Fibroblast of skin of right quadriceps (primary cell): ENCODE measurements at places on chromosomes 12 and 14.

DNA sequence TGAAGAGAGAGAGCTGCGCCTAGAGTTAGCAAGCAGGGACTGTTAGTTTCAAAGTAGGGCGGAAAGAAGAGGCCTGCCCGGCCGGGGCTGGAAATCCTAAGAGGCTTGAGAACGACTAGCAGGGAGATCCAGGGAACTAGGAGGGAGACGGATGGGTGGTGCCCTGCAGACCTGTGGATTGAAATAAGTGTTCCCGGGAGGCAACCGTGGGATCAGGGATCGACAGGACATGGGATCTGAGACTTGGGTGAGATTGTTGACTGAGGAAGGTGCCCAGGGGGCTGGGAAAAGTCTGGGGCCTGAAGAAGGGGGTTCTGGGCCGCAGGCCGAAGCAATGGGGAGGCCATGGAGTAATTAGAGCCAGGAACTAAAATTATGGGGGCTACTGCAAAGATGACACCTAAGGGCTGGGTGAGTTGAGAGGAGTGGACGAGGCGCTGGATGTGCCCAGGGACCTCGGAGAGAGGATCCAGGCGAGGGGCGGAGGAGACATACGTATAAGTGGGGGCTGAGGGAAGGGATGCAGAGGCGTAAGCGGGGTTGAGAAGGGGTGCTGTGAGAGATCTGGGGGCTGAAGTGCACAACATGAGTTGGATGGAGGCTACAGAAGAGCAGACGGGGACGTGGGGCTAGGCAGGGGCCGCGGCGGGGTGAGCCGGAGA, 635 bp downstream of the LTA4H start:
- peak; percentile 16 for DNase-seq

DNA sequence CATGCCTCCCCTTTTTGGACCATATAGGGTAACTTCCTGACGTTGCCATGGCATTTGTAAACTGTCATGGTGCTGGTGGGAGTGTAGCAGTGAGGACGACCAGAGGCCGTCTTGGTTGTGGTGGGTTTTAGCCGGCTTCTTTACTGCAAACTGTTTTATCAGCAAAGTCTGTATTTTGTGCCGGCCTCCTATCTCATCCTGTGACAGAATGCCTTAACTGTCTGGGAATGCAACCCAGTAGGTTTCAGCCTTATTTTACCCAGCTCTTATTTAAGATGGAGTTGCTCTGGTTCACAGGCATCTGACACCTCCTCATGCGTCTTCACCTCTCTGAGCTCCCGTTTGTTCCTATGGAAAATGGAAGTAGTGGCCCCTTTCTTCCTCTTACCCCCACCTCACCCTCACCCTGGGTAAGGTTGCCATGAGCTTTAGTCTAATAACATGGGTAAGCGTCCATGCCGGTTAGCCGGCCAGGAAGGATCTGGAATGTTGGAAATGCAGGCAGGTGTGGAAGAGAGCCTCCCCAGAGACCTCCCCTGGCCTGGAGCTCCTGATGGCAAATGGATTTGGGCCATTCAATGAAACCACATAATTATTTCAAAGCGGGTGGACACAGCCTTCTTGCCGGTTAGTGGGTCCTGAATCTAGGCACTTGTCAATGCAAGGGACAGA, 18.6 kb downstream of the HHIPL1 start:
- DNase-seq = no peak

DNA sequence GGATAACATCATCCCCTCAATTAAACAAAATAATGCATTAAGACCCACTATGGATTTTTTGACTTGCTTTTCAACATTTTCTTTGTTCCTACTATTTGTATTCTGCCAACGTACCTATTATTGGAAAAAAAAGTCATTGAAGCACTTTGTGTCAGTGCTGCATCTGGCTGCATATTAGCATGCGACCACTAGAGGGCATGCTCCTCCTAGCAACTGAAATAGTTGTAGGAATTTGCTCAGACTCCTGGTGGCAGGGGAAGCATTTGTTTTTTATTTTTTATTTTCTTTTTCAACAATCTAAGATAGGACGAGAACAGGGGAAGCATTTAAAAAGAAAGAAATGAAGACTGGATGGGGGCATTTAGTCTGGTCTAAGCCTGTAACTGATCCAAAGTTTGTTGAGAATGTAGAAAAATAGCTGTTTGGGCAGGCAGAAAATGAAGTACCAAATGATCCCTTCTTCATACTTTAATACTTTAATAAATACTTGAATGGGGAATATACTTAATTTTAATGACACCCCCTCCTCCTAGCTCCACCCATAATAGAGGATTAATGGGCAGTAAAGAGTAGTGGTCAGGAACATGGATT, 14.5 kb upstream of the CLEC4A start:
- peak; percentile 73 for DNase-seq

DNA sequence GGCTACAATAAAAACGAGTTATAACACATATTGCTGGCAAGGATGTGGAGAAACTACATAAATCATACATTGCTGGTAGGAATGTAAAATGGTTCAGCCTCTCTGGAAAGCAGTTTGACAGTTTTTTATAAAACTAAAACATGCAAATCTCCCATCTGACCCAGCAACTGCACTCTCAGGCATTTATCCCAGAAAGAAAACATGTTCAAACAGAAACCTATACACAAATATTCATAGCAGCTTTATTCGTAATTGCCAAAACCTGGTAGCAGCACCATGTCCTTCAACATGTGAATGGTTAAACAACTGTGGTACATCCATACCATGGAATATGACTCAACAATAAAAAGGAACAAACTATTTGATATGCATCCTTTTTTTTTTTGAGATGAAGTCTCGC, 10.1 kb upstream of the TMCC3 start:
- no peak for DNase-seq

- DNase-seq = no peak
Observed at GRCh38 chr14:35558680-35559079, 24.7 kb downstream of the INSM2 start.

DNA sequence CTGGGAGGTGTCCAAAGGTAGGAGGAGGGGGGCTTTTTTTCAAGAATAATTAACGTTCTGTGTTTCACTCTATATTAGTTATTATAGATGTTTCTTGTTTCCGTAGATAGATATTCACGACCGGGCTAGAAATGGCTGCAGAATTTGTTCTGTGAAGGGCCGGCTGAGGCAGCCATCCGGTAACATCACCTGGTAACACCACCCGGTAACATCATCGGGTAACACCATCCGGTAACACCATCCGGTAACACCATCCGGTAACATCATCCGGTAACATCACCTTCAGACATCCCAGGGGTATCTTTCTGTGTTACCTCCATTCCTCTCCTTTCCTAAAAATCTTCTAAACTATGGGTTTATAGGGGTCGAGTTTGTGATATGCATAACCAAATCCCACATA, 1336.7 kb upstream of the TMEM132C start:
- no peak for DNase-seq

GRCh38 chr12:111597831-111598636, 1.1 kb downstream of the ATXN2 start:
- DNase-seq = peak; percentile 27

DNA sequence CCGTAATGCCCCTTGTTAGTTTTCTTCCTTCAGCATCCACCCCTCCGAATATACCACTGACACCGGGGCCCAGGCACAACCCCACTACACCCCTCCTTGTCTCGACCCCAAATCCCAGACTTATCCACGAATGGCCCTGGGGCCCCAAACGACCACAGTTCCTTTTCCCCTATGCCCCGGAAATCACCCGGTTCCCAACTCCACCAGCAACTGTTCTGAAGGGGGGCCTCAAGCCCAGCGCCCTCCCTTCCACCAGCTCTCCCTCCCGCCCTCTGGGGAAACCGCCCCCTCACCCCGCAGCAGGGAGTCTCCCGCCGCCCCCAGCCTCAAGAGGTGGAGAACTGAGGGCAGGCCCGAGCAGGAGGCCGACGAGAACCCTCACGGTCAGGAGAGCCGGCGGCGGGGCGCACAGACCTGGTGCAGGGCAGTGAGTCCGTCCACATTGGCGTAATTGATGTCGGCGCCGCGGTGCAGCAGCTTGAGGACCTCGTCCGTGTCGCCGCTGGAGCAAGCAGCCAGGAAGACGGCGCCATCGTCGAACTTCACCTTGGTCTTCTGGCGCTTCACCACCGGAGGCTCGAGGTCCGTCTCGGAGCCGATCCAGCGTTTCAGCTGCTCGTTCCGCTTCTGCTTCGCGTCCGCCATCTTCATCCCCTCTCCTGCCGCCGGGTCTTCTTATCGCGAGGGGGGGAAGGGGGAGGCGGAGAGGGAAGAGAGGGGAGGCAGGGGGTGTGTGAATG, 446 bp downstream of the PPP1R12A start:
- peak; percentile 51 for DNase-seq

DNA sequence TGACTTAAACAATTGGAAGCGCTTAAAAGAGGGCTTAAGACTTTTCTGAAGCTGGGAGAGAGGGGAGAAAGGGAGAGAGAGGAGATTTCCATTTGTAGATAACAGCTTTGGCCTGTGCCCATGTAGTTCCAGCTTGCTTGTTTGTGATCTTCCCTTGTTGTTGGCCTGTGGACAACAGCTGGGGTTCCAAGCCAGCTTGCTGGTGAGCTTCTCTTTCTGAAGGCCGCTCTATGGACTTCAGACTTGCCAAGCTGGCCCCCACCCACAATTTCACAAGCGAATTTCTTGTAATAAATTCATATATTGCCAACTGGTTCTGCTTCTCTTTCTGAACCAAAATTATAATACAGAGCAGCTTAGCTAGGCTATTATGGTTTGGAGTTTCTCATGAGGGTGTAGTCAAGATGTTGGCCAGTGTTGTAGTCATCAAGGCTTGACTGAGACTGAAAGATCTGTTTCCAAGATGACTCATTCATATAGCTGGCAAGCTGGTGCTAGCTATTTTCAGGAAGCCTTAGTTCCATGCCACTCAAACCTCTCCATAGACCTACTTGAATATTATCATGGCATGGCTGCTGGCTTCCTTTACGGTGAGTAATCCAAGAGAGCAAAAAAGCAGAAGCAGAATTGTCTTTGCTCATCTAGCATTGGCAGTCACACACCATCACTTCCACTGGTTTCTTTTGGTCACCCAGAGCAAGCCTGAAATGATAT, 89.4 kb downstream of the ATP23 start:
- peak; percentile 6 for DNase-seq

- DNase-seq = no peak
Observed at GRCh38 chr14:90050271-90050670, 11.5 kb upstream of the KCNK13 start.

DNA sequence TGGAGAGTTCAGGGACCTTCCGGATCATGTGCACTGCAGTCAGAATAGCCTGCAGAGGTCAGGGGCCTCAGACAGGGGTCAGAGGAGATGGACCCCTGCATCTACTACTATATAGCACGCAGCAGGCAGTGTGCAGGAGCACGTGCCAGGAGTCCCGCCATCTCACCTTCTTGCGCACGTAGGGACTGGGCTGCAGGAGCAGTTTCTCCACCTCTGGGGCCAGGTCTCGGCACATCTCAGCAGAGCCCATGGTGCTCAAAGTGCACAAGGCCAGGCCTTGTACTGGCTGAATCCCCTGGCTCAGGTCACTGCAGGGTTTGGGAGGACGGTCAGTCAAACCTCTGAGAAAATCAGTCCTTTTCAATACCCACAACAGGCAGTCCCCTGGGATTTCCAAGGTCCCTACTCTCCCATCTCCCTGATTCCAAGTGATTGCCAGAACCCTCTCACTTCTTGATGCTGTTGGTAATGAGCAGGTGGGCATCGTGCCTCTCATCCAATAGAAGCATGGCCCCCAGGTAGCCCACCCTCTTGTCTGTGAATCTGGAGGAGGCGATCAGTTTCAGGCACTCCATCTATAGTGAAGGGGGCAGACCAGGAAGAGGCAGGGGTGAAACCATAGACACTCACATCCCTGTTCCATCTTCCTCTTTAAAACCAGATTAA, 1.3 kb downstream of the AP1G2 start:
- DNase-seq = no peak

DNA sequence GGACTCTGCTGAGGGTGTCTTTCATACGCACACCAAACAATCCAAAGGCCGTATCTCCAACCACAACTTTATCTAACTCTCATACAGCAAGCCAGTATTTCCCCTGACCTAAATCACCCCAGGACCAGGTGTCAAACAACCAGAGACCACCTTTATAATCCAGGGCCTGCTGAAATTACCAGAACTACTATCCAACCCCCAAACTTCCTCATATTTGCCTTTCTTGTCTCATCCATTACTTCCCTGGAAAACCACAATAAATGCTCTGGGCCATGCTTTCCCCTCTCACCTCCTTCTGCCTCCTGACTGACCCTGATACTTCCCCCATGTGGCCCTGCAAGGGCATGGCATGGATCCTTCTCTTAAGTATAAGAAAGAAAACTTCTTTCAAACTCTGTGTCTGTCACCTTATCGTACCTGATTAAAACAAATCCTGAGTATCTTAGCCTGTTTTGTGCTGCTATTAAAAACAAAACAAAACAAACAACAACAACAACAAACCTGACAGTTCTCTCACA, 44.7 kb upstream of the CRACR2A start:
- DNase-seq = no peak

GRCh38 chr12:16612647-16613046, 6.7 kb upstream of the LMO3 start:
- no peak for DNase-seq

DNA sequence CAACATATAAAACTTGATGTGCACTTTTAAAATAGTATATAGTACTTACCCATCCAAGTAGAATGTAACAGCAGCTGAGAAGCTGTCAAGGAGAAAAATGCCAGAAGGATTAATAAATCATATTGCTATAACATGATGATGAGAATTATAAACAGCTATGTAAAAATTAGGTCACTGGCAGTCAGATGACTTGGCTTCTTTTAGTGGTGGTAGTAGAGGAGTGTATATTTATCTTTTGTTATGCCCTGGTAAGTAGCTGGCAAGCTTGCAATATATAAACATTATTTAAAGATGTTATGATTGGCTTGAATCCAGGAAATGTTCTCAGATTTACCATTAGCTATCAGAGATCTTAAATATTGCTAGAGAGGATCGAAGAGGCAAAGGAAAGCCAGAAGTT, 471.0 kb upstream of the MGAT4C start:
- peak; percentile 70 for DNase-seq

DNA sequence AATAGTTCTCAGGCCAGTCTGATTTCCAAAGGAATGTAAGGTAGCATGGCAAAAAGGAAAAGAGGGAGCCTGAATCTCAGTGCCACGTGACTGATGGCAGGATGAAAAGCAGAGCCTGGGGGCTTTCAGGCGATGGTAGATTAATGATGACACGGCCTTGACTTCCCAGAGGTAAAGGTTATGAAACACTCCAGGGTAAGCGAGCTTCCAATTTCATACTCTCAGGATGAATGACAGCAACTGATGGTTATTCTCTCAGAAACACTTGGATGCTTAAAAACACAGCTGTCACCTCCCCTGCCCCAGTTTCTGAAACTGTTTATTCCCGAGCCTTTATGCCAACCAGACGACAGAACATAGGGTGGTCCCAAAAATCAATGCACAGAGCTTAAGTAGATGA, 28.8 kb downstream of the GDF11 start:
- no peak for DNase-seq
